AG09319 (cell line): ENCODE measurements at places on chromosomes 12 and 14.

- DNase-seq = no peak
Measured at GRCh38 chr12:99984271-99985128, at the start of gene ANKS1B. ANKS1B (minus strand) TSS chr12:99984936; CDS start chr12:99984237, 699 bp downstream.

DNA sequence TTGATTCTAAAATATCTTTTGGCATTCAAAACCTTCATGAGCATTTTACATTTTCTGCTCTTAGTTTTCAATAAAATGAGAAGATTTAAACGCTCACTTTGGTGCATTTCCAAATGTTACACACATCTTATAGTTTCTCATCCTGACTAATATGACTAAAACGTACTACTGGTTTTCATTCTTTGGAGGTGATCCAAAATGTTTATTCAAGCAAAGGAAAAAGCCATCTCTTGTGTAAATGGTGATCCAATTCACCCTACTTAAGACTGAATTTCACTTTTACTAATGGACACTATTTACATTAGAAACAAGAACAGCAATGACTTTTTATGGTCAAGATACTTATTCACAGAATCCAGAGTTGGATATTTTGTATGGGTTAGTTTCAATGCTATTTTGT lies 86.6 kb downstream of the KITLG start:
- DNase-seq = no peak

GRCh38 chr12:50302686-50303085 lies 19.4 kb upstream of the LIMA1 start:
- DNase-seq = no peak

- no peak for DNase-seq
Measured at GRCh38 chr12:99713946-99714520, 66.5 kb downstream of the GARIN6 start.

DNA sequence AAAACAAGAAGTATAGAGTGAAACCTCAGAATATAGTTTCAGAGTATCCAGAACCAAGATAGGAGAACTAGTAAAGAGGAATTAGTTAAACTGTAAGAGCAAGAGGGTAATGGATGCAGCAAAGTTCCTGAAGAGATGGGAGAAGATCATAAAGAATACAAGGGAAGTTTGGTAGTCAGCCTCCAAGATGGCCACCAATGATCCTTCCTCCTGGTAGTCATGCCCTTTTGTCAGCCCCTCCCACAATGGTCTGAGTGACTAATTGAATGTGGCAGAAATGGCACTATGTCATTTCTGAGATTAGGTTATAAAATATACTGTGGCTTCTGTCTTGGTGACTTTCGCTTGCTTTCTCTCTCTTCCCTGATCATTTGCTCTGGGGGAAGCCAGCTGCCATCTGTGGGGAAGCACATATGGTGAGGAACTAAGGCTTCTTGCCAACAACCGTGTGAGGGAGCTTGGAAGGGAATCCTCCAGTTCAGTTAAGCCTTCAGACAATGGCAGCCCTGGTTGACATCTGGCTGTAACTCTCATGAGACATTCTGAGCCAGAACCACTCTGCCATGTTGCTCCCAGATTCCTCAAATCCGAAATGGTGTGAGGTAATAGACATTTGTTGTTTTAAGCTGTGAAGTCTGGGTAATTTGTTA lies 55.3 kb upstream of the AMN1 start:
- no peak for DNase-seq

DNA sequence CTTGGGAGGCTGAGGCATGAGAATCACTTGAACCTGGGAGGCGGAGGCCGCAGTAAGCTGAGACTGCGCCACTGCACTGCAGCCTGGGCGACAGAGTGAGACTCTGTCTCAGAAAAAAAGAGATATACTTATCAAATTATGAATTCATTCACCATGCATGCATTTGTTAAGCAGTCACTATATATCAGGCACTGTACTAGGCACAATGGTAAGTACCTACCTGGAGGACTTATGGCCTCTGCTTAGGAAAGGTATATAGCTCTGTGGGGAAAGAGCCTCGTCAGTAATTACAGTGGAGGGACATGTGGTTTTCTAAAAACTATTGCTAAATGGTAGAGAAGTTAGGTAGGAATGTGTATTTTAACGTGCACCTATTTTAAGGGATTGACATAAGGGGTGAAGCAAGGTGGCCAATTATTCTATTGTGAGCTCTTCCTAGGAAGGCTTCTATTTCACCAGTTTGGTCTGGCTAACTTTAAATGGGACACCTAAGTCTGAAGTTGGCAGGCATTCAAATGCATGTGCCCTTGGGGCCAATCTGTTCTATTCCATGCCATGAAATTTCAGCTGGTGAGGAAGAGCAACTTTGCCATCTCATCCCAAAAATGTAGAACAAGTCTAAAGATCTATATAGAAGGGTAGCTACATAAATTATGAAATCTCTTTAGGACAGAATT lies 15.0 kb downstream of the TCP11L2 start:
- no peak for DNase-seq

GRCh38 chr14:89641495-89642175 lies 224.6 kb upstream of the FOXN3 start:
- DNase-seq = no peak

DNA sequence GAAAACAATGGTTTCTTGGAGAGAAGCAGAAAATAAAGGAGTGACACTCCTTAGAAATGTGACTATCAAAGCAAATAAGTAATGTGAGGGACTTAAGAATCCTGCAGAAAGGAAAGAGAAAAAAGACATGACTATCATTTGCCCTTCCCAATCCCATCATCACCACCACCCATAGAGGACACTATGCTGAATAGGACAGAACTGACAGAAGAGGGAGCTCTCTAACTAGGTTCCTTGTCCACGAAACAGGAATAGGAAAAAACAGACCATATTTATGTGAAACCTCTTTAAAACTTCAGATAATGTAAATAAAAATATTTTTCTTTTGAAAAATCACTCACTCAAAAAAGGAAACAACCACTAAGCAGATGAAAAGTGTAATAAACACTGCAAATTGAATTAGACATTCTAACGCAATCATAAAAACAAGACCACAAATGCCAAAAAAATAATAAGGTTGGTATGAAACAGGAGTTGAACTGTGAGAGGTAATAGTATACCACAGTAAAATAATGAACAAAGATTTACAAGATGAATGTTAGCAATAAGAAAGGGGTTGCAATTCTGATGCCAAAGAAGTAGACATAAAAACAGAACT lies 24.1 kb downstream of the KLRD1 start:
- peak; percentile 15 for DNase-seq

DNA sequence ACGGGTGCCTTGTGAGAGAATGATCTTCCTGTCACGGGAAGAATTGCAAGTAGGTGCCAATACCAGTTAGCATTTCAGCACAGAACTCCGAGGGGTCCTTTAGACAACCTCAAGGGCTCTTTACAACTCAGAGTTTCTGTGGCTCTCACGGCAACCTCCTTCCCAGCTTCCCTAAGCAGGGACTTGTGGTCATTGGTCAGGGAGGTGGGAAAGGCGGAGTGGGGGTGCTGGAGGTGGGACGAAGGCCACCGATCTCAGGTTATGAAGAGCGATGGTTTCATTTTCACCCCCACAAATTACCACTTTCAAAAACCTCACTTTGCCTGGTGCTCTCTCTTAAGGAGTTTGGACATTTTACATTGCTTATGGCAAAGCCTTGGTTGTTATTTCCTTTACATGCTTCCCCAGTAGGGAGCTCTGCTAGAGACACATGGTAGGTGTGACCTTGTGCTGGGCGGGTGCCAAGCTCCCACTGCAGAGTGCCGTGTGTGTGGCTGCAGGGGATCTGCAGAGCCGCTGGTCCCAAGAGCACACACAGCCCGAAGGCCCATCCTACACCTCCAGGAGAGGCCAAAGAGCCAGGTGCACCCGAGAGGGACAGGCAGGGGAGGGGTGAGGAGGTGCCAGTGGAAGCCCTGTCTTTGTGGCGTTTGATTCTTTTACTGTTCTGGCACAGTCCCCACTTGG lies 21.4 kb downstream of the BCL2L14 start:
- no peak for DNase-seq

- DNase-seq = no peak
Measured at GRCh38 chr12:75623631-75624154, 112.3 kb upstream of the KRR1 start.

DNA sequence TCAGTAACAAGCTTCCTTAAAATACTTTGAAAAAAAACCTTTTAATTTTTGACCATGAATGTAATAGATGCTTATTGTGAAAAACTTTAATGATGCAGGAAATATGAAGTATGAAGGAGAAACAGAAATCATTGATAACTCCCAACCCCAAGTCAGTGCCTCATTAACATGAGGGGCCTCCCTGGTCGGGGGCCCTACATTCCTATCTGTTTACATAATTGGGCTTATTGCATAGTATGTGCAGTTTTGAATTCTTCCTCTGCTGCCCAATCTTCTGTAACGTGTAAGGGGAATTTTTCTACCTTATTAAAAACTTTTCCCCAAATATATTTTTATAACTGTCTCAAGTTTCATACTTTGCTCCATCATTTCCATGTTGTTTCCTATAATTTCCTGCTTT lies 63.0 kb downstream of the SLC25A47 start:
- no peak for DNase-seq

DNA sequence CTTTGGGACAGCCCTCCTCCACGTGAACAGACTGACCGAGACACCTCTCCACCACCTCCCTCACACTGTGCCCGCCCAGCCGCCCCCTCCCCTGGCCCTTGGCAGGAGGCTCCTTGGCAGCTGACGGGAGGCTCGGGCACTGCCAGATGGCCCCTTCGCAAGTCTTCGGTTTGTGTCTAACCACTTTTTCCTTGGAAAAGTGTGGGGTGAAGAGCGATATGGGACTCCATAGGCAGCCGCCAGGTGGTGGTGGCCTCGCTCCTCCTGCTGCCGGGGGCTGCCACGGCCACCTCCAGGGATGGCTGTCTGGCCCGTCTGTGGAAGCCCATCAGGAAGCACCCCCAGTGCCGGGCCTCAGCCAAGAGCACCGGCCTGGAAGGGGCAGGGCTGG lies 58.7 kb downstream of the LRCOL1 start:
- DNase-seq = no peak

DNA sequence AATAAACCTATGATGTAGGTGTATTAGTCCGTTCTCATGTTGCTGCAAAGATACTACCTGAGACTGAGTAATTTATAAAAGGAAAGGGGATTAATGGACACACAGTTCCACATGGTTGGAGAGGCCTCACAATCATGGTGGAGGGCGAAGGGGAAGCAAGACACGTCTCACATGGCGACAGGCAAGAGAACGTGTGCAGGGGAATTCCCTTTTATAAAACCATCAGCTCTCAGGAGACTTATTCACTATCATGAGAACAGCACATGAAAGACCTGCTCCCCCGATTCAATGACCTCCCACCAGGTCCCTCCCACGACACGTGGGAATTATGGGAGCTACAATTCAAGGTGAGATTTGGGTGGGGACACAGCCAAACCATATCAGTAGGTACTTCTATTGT lies 58.7 kb upstream of the DICER1 start:
- no peak for DNase-seq

GRCh38 chr14:101193845-101194372 lies 290.4 kb upstream of the RTL1 start:
- no peak for DNase-seq

DNA sequence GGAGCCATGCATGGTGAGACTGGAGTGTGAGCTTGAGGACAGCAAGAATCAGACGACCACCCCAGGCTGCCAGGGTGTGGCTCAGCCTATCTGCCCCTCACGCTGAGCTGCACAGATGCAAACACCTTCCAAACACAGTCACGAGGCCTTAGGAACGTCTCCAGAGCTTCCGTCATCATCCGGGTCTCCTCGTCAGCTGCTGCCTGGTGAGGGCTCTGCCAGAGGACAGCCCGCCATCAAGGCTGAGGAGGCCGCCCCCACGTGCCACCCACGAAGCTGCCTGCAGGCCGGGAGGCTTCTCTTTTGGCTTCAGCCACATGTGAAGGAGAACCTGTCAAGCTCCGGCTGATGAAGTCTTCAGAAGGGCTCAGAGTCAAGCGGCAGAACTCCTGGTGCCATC lies 13.4 kb downstream of the DDX51 start:
- no peak for DNase-seq

- no peak for DNase-seq
Measured at GRCh38 chr14:106187216-106187615, 660.8 kb downstream of the TMEM121 start.

DNA sequence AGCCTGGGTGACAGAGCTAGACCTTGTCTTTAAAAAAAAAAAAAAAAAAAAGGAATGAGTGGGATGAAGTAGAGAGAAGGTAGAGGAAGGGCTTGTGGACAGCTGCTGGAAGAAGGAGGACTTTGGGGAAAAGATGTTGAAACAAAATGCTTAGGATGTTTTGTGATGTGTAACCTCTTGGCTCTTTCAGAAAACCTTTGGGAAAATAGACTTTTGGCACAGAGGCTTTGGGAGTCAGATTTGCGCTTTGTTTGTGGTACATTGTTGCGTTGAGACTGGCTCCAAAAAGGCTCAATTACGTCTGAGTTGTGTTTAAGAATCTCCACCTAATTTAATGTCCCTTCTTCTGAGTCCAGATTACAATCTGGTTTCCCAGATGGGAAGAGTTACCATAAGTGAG lies 32.9 kb upstream of the SPTLC2 start:
- DNase-seq = no peak

- DNase-seq = no peak
Measured at GRCh38 chr12:44616402-44616801, 259.7 kb downstream of the NELL2 start.

DNA sequence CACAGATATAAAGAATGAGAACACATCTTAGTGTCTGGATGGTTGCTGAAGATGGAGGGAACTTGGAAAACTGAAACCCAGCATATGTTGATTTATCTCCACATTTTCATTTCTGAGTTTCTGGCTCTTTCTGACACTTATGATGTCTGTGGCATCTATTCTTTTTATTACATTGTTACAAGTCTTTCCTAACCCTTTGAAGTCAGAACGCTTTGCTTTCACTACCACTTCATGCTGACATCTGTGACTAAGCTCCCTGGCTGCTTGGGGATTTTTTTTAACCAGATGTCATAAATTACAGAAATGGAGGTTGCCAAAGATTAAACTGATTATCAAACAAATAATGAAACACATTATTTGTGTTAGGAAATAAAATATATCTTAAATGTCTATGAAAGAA lies 188.7 kb downstream of the KITLG start:
- peak; percentile 83 for DNase-seq

DNA sequence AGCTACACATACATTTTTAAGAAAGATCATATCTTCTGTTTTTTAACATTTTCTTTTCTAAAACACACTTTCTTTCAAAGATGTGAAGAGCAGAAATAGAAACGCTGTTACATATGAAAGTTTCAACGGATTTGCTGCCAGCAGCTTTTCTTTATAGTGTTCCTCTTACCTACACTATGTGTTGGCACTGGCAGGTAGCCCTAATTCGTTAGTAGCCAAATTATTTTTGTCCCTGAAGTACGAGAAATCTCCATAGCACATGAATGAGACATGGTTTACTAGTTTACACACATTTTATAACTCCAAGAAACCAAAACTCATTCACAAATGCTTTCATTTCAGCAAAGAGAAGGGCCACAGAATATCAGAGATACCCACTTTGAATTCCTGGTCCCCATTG lies 6.6 kb downstream of the SOX5 start:
- no peak for DNase-seq

DNA sequence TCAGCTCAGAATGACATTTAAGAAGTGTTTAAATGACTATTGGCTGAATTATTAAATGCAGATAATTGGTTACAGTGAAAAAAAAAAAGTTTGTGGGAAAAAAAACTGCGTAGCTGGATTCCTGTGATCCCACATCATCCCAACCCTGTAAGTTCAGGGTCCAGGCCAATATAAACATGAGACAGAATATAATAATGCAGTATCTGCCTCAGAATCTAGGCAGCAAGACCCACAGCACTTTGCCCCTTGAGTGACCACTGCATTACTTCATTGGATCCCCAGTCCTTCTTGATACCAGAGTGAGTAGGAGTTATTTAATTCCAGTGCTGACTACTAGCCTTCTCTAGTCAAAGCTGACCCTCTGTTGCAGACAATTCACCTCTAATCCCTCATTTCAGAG lies 272.6 kb downstream of the CCER1 start:
- DNase-seq = no peak
